ENCODE measurements at places on chromosomes 6 and 20.

GRCh38 chr6:13427801-13428582 is 59.4 kb downstream of the GFOD1 start:
- peak; percentile 91 for DNase-seq

DNA sequence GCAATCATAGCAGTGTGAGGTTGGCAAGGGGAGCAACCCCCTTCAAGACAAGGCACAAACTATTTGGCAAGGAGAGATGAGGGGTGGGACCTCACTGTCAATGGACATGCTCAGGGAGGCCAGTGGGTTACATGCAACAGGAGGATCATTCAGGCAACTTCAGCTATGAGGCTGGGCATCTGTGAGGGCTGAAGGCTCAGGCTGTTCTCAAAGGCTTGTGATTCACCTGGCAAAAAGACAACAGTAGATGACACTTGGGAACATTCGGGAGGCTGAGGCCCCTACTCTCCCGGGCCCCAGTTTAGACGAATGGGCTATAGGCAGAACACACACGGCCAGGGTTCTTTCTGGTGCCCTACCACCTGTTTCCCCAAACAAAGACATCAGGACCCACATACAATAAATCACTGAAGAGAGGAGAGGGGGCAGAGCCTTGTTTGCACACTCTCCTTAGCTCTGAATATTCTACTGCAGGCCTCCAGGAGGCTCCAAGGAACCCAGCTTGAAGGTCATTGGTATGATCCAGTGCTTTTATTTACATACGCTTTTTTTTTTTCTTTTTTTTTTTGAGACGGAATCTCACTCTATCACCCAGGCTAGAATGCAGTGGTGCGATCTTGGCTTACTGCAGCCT is 7.9 kb downstream of the TUBB start:
- DNase-seq: peak; percentile 53

DNA sequence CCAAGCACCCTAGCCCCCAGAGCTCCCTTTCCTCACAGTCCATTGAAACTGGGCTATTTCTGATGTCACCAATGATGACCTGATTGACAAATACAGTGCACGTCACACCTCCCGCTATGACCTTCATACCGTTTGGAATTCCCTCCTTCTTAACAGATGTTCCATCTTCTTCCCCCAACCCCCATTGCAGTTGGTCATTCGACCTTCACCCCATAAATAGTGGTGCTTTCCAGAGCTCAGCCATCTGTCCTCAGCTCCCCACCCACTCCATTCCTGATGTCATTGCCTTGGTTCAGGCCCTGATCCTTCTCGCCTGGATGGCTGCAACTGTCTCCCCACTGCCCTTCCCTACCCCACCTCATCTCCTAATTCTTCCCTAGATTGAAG is 198.5 kb downstream of the SOD2 start:
- DNase-seq: no peak

- peak; percentile 84 for DNase-seq
Observed at GRCh38 chr6:15266423-15266996, 20.6 kb downstream of the JARID2 start.

DNA sequence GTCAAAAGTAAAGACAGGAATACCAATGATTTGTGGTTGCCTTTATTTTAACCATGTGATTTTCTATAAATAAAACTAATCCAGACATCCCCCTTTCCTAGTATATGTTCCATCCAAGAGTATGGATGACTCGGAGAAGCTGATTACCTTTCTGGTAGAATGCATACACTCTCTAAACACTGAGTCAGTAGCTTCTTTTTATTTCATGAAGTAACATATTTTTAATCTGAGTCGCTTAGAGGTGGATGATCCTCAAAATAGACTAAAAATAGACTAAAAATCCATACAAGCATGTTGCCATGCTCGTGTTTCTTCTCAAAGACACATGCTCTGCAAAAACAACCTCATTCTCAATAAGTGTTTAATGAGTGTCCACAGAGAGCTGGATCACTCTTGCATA is 263.7 kb downstream of the COL12A1 start:
- no peak for DNase-seq

DNA sequence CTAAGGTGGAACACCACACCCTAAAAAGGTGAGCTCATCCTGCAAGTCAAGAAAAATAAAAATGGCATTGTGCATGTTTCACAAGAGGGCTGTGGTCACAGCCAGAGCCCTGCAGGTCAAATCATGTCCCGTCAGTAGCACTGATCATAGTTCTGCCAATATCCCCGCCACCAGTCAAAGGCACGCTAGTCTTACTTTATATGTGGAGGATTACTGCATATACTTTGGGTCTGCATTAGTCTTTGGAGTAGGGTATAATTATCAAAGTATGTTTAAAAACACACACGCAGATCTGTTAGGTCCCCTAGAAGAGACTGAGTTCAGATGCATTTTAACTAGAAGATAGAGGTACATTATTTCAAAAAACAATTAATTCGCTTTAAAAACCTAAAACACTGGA is 1.8 kb downstream of the PERP start:
- DNase-seq: no peak

DNA sequence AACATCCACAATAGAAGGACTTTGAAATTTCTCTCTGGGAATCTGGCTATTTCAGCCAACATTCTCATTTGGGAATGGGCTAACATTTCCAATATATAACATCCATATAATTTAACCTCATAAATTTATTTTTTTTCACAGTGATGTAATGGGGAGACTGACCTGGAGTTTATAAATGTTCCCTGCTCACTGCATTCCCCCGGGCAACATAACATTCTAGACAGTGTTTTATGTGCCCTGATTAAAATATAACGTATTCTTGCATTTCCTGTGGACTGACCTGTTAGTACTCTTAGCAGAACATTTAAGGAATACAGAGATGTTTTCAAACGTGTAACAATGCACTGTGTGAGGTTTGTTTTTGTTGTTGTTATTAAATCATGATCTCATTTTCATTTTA is 20.9 kb downstream of the TSHZ2 start:
- no peak for DNase-seq

- no peak for DNase-seq
Observed at GRCh38 chr6:12529364-12530019, 187.1 kb upstream of the PHACTR1 start.

- no peak for DNase-seq
Observed at GRCh38 chr6:89483111-89483720, 50.3 kb downstream of the ANKRD6 start.

DNA sequence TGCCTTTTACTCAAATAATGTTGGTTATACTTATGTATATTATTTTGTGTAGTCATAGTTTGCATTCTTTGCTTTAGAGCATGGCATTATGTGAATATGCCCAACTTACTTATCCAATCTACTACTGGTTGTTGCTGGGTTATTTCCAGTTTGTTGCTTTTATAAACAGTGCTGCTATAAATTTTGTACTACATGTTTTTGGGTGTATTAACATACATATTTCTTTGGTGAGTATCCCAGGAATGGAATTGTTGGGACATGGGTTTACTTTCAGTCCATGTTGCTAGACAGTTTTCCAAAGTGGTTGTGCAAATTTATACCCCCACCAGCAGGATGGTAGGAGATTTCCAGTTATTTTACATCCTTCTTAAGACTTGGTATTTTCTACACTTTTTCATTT is 157.1 kb upstream of the THEMIS start:
- DNase-seq: no peak

- DNase-seq: no peak
Observed at GRCh38 chr6:132070356-132070755, 119.2 kb upstream of the CCN2 start.

GRCh38 chr20:45987108-45987780 is 15.2 kb upstream of the ZNF335 start:
- peak; percentile 85 for DNase-seq

GRCh38 chr6:3750317-3751076 is 1.0 kb downstream of the PXDC1 start:
- peak; percentile 40 for DNase-seq

DNA sequence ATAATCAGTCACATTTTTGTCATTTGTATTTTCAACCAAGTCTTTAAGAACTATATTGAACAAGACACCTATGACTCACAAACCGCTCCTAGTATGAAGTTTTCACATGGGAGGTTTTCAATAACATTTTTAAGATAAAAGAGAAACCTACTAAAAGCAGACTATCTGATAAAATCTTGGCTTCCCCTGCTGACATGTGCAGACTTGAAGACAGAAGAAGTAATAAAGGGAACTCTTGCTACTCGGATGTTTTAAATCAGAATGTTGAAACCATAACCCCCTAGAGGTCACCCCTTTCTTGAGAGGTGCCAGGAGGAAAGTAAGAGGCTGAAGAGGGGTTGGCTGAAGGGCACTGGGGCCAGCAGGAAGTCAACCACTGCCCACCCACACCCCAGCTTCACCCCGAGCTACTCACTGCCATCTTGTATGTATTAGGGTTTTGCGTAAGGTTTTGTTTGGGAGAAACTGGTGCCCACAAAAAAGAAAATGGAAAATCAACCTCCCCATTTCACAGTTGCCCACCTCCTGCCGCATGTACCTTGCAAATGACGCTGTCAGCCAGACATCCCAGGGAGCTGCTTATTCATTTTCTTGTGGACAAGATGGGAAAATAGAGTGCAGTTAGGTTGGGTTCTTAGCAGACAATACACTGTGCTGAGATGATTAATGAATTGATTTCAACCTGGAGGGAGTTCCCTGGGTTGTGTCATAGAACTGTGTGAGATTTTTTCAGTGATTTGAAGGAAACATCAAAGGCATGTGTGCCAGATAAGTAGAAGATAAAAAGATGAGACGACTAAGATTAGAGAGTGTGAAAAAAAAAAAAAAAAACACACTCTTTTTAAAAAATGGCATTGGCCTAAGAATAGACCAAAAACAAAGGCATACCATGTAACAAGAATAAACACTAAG is 83.2 kb upstream of the TAB2 start:
- peak; percentile 60 for DNase-seq

GRCh38 chr6:166244353-166245045 is 63.7 kb downstream of the PRR18 start:
- DNase-seq: no peak

GRCh38 chr6:146997062-146997461 is 207.2 kb upstream of the STXBP5 start:
- peak; percentile 25 for DNase-seq

- peak; percentile 14 for DNase-seq
Observed at GRCh38 chr20:24723186-24723585, 225.9 kb upstream of the CST7 start.

GRCh38 chr6:34986845-34987246 is 97.8 kb downstream of the ANKS1A start:
- peak; percentile 91 for DNase-seq

Data from hematopoietic multipotent progenitor cell treated with erythropoietin and hydrocortisone succinate and interleukin-3 and kit ligand, for 4 days (in vitro differentiated cells).